ENCODE measurements at places on chromosomes 2 and 18.
A peak's percentile ranks its signal among the peaks of the same experiment; 100 is the strongest.

- no peak for DNase-seq
These were observed 21.6 kb upstream of the SULT1C2 start for GRCh38 chr2:108267101-108267500.

- no peak for DNase-seq
These were observed 100.2 kb downstream of the SH3RF3 start for GRCh38 chr2:109229094-109229675.

- DNase-seq, result no peak
These were observed 59.6 kb upstream of the SIX3 start for GRCh38 chr2:44881856-44882255.

DNA sequence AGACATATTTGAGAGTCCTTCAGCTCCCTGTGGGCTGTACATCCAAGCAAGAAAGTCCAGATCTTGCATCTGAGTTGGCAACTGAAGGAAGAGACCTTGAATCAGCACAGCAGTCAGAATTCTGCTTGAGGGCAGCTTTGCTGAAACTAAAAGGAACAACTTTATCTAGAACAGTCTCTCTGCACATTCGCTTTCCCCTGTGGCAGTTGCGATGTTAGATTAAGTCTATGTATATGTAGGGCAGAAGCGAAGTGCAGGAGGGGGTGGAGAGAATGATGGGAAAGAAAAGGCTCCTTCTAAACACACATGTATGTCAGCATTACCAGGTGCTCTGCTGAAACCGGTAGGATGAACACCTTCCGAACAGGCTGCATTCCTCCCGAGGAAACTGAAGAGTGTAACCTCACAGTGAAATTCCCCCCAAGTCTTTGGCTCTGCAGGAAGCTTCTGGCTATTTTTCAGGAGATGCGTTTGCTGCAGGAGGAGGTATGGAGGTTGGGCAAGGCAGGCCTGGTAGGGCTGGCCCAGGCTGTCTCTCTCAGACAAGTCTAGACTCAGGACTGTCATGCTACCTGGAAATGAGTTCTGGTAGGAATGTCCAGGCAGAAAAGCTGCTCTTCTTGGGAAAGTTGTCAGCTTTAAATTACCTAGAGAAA lies 70.0 kb upstream of the ATL2 start:
- no peak for DNase-seq

- peak; percentile 29 for DNase-seq
These were observed 68.1 kb upstream of the CSRNP3 start for GRCh38 chr2:165401285-165401852.

- DNase-seq, result no peak
These were observed 752 bp upstream of the CYTIP start for GRCh38 chr2:157444641-157445040.

DNA sequence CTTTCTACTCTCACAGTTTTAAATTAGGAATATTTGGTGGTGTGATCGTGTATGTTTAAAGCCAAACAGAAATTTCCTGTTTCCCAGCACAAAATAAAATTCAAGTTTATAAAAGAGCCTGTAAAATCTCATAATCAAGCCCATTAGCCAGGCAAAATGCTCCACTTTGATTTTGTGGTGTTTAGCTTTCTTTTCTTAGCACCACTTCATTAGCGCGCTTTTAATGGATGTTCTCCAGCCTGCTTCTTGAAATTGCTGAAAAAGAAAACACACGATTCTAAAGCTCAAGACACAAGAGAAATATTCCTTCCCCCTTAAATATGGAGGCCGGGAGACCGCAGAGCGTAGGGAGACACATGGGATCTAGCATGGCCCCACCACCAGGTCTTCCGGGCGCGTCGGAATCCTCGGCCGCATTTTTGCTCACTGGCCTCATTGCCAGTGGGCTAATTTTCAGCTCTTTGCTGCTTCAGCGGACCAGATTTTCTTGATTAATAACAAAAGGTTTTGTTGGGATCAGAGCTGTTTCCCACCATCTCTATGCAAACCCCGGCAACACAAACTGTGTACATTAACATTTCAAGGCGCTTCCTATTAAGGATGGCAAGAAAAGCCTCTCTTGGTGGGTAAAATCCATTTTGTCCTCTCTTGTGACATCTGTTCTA lies 40.4 kb upstream of the ID2 start:
- DNase-seq, result no peak

DNA sequence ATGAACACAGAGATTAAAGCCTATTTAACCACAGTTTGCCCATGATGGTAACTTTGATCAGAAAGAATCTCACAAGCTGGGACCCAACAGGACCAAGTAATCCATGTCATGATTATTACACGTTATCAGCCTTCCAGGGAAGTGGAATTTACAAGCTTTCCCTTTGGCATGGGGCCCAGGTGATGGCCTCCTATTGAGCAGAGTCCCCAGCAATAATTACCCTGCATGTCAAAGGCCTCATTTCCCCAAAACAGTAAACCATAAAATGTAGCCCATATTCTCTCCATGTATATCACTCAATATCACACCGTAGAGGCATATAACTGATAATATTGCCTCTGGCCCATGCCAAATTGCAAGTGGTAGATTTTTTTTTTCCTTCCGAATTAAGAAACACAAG lies 38.9 kb downstream of the PRKRA start:
- DNase-seq, result no peak

- no peak for DNase-seq
These were observed 1304.5 kb upstream of the ZEB2 start for GRCh38 chr2:145824384-145824783.

DNA sequence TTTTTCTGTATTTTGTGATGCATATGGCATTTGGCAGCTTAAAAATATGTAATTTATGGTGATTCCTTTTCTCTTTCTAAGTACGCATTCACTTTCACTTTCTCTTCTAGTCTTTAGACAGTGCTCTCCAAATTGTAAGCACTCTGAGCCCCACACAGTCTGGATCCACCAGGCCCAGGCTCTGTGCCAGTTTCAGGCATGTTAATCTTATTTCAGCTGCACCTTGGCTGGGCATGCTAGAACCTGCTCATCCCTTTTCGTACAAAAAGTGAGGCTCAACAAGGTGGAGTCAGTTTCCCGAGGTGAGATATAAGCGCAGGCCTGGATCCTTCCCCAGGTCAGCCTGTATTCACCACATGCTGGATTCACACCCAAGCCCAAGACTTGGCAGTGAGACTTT lies 203.9 kb downstream of the MTX2 start:
- DNase-seq, result no peak

- no peak for DNase-seq
These were observed 277.2 kb downstream of the AGPS start for GRCh38 chr2:177669625-177670330.

DNA sequence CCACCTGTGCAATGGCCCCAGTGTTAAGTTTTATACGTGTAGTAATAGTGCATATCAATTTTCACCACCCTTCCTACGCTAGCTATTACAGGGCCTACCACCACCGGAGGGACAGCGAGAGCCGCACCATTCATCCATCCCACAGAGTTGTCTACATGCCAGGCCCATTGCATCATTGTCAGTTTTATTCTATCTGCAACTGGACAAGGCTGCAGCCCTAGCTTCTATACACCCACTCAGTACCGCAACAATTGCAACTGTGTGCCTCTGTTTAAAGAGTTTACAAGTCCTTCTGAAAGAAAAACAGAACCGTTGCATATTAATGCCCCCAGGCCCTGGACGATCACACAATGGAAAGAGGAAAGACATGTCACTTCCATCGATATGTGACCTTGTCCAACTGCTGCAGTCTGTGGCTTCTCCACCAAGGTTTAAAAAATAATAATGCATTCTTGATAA lies 58.6 kb downstream of the ZEB2 start:
- peak; percentile 24 for DNase-seq

GRCh38 chr2:230475143-230475542 lies 59.1 kb downstream of the SP100 start:
- DNase-seq, result no peak

- DNase-seq, result no peak
These were observed 36.2 kb downstream of the KDM3A start for GRCh38 chr2:86477349-86477748.

- DNase-seq, result no peak
These were observed 102.1 kb downstream of the MEIS1 start for GRCh38 chr2:66536997-66537396.

- DNase-seq, result no peak
These were observed 3.7 kb upstream of the CEBPZOS start for GRCh38 chr2:37192551-37192950.

- no peak for DNase-seq
These were observed 1.1 kb downstream of the MIB1 start for GRCh38 chr18:21741562-21742314.

DNA sequence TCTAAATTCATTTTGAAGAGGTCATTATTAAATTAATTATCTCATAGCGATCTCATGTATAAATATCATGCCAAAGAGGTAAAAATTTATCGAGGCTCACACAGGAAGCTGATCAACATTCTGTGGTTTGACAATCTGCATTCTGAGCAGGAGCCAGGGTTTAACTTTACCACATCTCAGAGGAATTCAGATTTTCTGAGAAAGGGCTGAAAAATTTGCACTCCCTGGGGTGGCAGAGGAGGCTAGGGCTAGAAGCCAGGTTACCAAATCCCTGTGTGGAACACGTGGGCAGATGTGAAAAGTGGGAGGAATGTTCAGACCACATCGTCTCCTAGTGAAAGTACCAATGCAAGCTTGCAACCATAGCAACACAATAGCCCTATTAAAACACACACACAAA lies 63.5 kb upstream of the CTLA4 start:
- no peak for DNase-seq

DNA sequence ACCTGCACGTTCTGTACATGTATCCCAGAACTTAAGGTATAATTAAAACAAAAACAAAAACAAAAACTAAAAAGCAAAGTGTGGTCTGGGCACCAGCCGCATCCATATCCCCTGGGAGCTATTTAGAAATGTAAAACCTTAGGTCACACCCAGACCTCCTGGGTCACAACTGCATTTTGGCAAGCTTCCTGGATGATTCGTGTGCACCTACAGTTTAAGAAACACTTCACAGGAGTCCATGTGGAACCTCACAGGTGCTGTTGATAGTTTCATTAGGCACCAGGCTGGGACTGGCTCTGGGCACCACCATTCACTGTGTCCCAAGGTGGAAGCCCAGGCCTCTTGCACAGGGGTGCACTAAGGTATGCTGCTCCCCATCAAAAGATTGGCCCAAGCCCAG lies 103.6 kb upstream of the BOD1L2 start:
- DNase-seq, result no peak

GRCh38 chr18:24397131-24397693 lies 412 bp downstream of the OSBPL1A start:
- no peak for DNase-seq

DNA sequence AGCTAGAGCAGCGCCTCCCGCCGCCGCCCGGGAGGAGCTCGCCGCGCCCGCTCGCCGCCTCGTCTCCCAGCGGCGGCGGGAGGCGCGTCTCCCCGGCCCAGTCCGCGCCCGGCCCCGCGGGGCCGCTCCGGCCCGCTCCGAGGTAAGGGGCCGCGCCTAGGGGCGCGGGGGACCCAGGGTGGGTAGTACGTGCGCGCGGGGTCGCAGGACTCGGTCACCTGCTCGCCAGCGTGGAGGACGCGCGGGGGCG lies 259 bp downstream of the NPAS2 start:
- no peak for DNase-seq

GRCh38 chr2:1603521-1603920 lies 140.8 kb downstream of the PXDN start:
- no peak for DNase-seq

- DNase-seq, result no peak
These were observed 397.9 kb upstream of the HNMT start for GRCh38 chr2:137566387-137566786.

- DNase-seq, result no peak
These were observed 41.3 kb upstream of the GBX2 start for GRCh38 chr2:236209535-236209934.

DNA sequence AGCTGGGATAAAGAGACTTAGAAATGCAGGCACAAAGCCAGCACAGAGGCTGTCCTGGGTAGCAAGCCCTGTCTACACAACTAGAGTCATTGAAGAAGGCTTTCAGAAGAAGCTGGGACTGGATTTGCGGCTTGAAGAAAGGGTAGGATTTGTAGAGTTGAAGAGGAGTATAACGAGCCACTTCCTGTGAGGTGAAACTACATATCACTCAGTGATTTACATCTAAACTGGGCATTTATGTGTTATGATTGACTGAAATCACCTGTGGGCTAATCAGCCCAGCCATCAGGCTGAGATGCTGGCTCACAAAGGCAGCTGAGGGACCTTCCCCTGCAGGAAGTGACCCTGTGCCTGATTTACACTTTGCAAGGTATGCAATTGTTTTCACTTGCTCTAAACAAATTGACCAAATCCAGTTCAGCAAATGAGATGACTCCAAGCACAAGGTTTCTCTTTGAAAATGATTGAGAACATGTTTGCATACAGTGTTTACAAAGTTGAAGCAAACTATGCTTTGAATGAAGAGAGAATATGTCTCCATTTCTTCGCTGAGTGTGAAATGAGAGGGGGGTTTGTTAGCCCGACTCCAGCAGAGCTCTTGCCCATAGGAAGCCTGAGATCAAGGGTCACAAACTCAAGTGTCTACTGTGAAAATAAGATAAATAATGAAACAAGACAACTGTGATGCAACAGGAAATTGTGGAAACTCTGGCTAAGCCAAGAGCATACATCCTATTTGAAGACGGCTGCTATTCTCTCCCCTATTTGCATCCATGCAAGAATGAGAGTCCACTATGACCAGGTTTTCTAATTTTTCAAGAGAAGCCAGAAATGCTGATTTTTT lies 69.3 kb upstream of the HK2 start:
- DNase-seq, result no peak

DNA sequence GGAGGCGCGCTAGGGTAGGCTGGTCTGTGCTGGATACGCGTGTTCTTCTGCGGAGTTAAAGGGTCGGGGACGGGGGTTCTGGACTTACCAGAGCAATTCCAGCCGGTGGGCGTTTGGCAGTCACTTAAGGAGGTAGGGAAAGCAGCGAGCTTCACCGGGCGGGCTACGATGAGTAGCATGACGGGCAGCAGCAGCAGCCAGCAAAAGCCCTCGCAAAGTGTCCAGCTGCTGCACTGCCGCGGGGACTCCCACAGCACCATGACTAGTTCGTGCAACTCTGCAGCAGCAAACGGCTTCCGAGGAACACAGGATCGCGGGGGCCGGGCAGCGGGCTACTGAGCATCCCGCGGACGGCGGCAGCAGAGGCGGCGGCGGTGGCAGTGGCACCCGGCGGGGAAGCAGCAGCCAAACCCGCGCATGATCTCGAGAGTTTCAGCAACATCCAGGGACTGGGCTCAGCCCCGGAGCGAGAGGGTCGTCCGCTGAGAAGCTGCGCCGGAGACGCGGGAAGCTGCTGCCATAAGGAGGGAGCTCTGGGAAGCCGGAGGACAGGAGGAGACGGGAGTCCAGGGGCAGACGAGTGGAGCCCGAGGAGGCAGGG lies 368 bp downstream of the TMEFF2 start:
- no peak for DNase-seq

DNA sequence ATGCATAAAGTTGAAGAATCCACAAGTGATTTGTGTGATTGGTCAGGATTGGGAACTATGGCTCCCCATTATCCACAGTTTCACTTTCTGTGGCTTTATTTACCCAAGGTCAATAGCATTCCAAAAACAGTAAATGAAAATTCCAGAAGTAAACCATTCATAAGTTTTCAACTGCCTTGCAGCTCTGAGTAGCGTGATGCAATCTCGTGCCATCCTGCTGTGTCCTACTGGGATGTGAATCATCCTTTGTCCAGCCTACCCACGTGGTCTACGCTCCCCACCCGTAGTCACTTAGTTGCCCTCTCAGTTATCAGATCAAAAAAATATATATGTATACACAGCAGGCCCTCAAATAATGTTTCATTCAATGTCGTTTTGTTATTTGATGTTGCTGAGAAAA lies 89.0 kb upstream of the DLGAP1 start:
- no peak for DNase-seq

Measured in hematopoietic multipotent progenitor cell treated with erythropoietin and hydrocortisone succinate and interleukin-3 and kit ligand, for 15 days (in vitro differentiated cells).